CD4-positive, alpha-beta T cell treated with Interleukin-12 subunit alpha and Interleukin-12 subunit beta, for 1 hour (primary cell): ENCODE measurements at places on chromosomes 5 and 9.
A peak's percentile ranks its signal among the peaks of the same experiment; 100 is the strongest.

DNA sequence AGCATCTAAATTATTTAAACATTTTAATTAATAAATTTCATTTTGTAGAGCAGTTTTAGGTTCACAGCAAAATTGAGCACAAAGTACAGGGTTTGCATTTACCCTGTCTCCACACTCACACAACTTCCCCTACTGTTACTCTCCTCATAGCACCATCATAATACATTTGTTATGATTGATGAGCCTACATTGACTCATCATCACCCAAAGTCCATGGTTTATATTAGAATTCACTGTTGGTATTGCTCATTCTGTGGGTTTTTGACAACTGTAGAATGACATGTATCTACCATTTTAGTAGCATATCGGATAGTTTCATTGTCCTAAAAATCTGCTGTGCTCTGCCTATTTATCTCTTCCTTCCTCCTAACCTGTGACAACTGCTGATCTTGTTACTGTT lies 411.1 kb upstream of the MPDZ start:
- no peak for DNase-seq

GRCh38 chr9:113853333-113853732 lies 22.8 kb upstream of the ZNF618 start:
- no peak for DNase-seq

- no peak for DNase-seq
Observed at GRCh38 chr5:99191206-99191745, 262.5 kb upstream of the CHD1 start.

DNA sequence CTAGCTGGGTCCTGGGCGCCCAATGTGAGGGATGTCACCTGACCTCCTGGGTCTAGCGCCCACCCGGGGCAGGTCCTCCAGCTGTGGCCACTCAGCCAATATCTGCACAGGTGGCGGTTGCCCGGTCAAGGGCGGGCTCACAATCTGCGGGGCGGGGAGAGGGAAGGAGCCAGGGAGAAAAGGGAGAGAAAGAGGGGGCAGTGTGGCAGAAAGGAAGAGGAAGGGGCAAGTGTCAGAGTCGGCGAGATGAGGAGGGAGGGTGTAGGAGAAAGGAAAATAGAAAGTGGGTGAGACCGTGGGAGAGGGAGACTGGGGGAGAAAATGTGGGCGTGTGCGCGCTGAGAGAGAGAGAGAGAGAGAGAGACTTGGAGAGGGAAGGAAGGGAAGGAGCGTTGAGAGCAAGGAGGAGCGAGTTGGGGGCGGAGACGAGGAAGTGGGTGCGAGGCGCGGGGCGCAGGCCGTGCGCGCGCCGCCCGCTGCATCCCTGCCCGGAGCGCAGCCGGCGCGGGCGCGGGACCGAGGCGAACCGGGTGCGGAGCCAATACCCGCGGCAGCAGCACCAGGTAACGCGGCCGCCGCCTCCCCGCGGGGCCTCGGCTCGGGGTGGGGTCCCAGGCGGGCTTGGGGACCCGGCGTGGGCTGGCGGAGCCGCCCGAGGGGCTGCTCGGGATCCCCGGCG lies at the start of gene HRH2:
TSS of gene HRH2 (plus strand) at position 479 of the 679 bp plus-strand sequence. CDS start 25,163 bp downstream, outside the sequence.
- DNase-seq = peak; percentile 47

GRCh38 chr5:170145462-170145861 lies 39.8 kb downstream of the FOXI1 start:
- DNase-seq = no peak

GRCh38 chr9:76417394-76417793 lies 23.2 kb upstream of the RFK start:
- DNase-seq = no peak

GRCh38 chr9:98688710-98689495 lies 19.8 kb downstream of the GABBR2 start:
- no peak for DNase-seq

- peak; percentile 44 for DNase-seq
Observed at GRCh38 chr5:148820461-148821395, 5.7 kb upstream of the ADRB2 start.

GRCh38 chr5:134436523-134437339 lies 25.1 kb upstream of the CDKN2AIPNL start:
- DNase-seq = peak; percentile 67

GRCh38 chr9:81552581-81552991 lies 136.8 kb downstream of the TLE1 start:
- no peak for DNase-seq

DNA sequence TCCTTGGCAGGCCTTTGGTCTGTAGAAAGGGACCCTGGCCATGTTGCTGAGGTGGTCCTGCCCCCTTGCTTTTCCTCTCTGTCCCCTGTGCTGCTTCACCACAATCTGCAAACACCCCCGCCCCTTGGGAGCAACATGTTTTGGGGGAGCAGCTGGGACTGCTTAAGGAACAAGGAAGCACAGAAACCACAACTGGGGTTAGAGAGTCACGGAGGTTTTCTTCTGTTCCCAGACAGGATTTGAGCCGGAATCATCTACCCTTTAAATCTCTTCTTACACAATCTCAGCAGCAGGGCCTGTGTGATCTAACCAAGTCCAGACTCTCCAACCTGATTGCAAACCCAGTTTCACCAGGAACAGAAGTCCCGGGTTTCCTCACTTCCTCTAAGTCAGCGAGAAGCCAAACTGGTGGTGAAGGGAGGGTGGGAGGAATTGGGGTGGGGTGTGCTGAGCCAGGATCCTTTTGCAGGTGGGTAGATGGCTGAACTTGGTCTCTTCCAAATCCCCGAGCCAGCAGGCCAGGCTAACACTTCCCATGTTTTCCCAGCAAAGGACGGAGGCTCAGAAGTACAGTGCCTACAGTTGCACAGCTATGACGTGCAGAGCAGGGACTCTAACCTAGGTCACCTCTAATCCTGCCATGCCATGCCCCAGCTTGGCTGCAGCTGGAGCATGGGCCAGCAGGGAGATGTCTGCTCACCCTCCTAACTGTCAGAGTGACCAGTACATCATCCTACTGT lies 25.0 kb downstream of the SH3PXD2B start:
- no peak for DNase-seq

- no peak for DNase-seq
Observed at GRCh38 chr9:68750255-68750654, 45.2 kb downstream of the PIP5K1B start.

DNA sequence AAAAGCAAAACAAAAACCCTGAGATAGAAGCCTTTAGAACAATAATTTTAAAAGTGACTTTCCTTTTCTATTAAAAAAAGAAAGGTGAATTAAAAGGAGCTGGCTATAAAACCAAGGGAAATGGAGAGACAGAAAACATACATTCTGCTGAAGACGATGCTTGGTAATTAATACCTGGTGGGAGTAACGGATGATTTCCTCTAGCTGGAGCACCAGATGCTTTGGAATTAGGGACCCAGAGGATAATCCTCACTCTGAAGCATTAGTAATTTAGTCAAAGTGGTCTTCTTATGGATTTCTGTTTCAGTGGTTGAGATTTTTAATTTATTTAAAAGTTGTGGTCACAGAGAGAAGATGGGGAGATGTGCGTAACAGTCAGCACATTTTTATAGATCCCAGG lies 982.5 kb downstream of the TLE4 start:
- no peak for DNase-seq

GRCh38 chr9:134088063-134088725 lies 20.4 kb upstream of the BRD3 start:
- DNase-seq = no peak

DNA sequence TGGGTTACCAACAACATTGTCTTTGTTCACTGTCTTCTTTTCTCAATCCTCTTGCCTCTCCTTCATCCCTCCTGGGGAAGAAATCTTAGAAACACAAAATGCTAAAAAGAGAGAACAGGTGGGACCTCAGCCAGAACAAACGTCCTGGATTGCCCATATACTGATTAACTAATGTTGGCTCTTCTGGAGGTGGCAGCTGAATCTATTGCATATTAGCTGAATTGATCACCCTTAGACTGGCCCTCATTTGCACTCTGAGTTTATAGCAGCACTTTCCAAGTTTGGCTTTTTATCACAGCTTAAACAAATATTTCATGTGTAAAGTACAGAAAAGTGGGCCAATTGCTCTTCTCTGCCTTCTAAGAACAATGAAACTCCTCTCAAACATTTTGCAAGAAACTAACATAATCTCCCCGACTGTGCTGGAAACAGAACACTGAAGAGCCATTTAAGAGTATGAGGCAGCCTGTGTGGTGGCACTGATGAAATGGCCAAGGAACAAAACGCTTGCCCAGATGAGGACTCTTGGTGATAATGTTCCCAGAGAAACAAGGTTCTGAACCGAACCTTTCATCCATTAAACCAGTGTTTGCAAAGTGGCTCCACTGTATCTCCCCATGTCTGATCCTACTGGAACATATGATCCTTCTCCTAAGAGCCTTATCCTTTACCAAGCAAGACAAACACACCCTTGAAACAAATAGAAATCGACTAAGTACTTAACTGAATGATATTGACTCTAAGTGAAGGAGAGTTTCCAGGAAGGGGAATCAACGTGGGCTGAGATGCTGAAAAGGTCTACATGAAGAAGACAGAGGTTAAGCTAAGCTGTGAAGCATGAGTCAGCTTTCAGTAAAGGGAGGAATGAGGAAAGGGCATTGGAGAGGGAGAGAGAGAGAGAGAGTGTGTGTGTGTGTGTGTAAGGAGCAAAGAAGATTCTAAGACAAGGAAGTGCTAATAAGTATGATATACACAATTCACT lies 83.2 kb upstream of the LIFR start:
- no peak for DNase-seq

- no peak for DNase-seq
Observed at GRCh38 chr9:129698254-129698757, 32.9 kb downstream of the PRRX2 start.

DNA sequence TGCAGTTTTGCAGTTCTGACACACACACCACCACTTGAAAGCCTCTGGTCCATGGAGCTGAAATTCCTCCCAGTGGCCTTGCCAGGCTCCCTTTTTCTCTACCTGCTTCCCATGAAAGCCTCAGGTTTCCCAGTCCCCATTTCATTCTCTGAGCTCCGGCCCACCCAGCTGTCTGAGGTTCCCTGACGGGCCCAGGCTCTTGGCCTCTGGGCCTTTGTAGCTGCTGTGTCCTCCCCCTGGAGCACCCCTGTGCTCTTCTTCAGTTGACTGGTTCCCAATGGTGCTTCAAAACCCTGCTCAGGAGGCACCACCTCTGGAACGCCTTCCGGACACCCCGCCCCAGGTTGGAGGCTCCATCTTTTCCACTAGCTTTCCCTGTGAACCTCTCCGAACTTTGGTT lies 155.9 kb upstream of the SHB start:
- DNase-seq = no peak

DNA sequence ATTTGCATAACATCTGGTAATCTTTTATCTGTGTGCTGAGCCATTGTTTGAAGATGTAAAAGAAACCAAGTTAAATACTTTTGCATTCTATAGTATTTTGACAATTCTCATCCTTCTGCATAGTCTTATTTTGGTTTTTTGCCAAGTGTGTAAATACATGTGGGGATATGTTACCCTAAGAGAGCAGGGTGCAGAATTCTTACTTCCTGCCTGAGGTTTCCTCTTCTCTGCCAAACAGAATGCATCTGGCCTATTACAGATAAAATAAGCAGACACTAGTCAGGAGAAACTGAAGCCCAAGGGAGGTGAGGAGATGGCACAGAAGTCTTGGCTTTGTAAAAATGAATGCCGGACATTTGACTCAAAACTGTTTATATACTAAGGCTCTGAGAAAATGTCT lies 462.1 kb downstream of the TMEM38B start:
- DNase-seq = no peak
